Daoy (cell line): ENCODE measurements at places on chromosomes 13 and 19. TPM values are rescaled to one million over a fixed set of nuclear protein-coding genes. Genes with fewer than 3 reads are reported as not detected.

DNA sequence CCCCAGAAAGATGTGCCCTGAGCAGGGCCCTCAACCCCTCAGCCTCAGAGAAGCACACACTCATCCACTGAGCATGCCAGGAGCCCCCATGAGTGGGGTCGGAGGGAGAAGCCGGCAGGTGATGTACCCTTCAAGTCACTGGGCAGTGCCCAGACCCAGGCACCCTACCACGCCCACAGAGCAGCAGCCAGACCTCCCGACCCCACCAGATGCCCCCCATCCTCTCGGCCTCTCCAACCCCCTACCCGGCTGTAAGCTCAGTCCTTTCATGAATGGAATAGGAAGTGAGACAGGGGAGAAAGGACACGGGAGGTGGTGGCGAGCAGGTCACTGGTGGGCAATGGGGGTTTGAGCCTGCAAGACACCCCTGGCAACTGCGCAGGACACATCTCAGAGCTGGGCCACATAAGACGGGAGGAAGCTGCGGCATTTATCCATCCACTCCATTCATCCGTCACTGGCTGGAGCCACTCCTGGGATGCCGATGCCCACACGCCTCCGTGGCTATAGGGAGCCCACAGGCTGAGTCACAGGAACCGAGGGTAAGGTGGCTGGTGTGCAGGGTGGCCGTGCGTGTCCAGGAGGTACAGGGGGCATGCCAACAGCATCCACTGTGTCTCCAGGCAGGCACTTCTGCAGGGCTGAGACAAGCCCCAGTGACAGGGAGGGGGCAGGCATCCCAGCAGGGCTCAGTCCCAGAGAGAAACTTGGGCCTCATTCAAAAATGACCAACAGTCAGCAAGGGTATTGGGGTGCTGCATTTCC lies 23.8 kb upstream of the VSTM2B start:
- no peak for DNase-seq

The ZFR2 gene
- 2.3 and 3.1 TPM in 2 replicates for total RNA-seq

DNA sequence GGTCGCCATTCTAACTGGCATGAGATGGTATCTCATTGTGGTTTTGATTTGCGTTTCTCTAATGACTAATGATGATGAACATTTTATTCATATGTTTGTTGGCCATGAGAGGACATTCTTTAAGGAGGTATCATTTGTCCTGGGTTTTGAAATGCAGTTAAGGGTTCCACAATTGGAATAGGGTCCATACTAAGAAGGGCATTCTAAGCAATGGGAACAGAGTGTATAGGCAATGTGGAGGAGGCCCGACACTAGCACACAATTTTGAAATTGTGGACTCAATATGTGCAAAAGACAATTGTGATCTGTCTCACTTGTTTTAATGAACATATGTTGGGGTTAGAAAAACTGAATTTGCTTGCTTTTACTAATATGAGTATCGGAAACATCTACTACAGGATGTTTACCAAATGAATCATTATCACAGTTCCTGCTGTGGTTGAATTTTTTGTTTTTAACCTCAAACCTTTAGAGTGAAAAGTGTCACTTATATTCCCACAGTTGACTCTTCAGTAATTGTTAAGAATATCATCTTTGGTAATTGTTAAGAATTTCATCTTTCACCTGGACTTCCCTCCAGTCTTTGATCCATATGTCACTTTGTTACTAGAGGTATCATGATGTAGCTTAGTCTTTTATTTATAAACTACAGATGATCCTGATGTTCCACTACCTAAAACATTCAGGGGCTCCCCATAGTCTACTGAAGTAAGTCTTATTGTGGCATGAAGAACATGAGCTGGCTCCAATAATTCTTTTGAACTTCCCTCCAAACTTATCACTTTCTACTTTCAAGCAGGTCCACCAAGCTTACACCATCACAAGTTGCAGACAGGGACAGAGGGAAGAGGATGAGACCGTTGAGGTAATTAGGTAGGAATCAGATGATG lies 109.7 kb upstream of the KLF12 start:
- no peak for DNase-seq

DNA sequence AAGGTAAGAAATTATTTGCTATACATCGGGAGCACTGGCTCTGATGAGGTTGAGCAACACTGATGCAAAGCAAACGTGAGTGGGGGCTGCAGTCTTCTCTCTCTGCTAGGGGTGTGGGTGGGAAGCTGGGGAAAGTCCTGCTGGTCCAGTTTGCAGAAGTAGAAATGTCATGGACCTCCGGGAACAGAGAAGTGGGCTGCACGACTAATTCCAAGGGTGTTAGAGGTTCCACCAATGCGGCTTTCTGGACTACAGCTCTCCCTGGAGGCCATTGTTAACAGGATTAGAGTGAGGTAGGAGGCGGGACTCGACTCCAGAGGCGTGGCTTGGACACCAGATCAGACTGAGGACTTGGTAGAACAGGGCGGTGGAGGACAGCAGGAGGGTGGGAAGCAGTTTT lies 5.7 kb upstream of the FBXO27 start:
- DNase-seq = peak; percentile 62

GRCh38 chr13:29648760-29649159 lies 53.3 kb upstream of the SLC7A1 start:
- DNase-seq = no peak

The ZIC5 gene
- 2.4 and 2.5 TPM in 2 replicates for total RNA-seq

- DNase-seq = peak; percentile 48
These were observed 22.9 kb downstream of the OLFM2 start for GRCh38 chr19:9913237-9914000.

The ATP4A gene
- not detected in 2 replicates for total RNA-seq

The TNFSF11 gene
- not detected in 2 replicates for total RNA-seq

DNA sequence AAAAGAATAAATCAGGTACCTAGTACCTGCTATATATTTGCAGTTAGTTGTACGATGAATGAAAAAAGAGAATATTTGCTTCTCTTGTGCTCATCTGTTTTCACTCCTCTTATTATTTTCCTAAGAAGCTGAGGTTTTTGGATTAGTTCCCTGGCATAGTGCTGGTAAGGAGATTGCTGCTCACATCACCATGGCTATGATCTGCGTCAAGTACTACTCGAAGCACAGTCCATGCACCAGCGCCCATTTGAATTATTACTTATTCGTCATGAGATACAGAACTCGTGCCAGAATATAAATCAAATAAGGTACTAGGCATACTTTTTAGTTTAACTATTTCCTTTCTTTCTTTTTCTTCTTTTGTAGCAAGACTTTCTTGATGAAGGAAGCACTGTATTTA lies 7.1 kb downstream of the SERTM1 start:
- no peak for DNase-seq

GRCh38 chr13:100442095-100442832 lies 146.3 kb downstream of the GGACT start:
- DNase-seq = no peak

The PALM gene
- total RNA-seq = 1.1 and 7.7 TPM in 2 replicates

The LIM2 gene
- not detected in 2 replicates for total RNA-seq

The ARHGAP35 gene
- total RNA-seq = 17.9 and 20.3 TPM in 2 replicates

- DNase-seq = no peak
These were observed 719 bp upstream of the GRK1 start for GRCh38 chr13:113666329-113666670.
